ENCODE measurements at places on chromosomes 12 and 14. TPM values are rescaled to one million over a fixed set of nuclear protein-coding genes. Genes with fewer than 3 reads are reported as not detected.

Gene ATP23
- 6.6 TPM for total RNA-seq

Gene NR4A1
- 48.1 TPM for total RNA-seq

Gene FGF6
- total RNA-seq, result not detected

Gene ACOT6
- total RNA-seq, result not detected

Gene SYCP3
- total RNA-seq, result not detected

Gene PCNX1
- total RNA-seq, result 14.6 TPM

Gene CLMN
- total RNA-seq, result 4.5 TPM

Gene B4GALNT1
- total RNA-seq, result 37.8 TPM

Gene SIX6
- not detected for total RNA-seq

Gene RASAL1
- 0.55 TPM for total RNA-seq

Gene CAPS2
- 1.5 TPM for total RNA-seq

Gene FOXN3
- total RNA-seq, result 5.7 TPM

Gene PROX2
- not detected for total RNA-seq

Gene CLEC6A
- total RNA-seq, result not detected

Gene PHC1
- total RNA-seq, result 7.4 TPM

Gene INSM2
- 0.08 TPM for total RNA-seq

Gene SMAGP
- 22.2 TPM for total RNA-seq

Gene PZP
- total RNA-seq, result not detected

Gene NELL2
- not detected for total RNA-seq

Gene TAS2R42
- total RNA-seq, result not detected

Gene CBLN3
- total RNA-seq, result 1.4 TPM

Gene C12orf50
- not detected for total RNA-seq

Gene NFATC4
- 0.67 TPM for total RNA-seq

Gene LHX5
- not detected for total RNA-seq
